Spleen (tissue), 13 donors: ENCODE measurements at places on chromosomes 12 and 14. TPM values are rescaled to one million over a fixed set of nuclear protein-coding genes. Genes with fewer than 3 reads are reported as not detected.

RNASE7 gene
- total RNA-seq = not detected

DNA sequence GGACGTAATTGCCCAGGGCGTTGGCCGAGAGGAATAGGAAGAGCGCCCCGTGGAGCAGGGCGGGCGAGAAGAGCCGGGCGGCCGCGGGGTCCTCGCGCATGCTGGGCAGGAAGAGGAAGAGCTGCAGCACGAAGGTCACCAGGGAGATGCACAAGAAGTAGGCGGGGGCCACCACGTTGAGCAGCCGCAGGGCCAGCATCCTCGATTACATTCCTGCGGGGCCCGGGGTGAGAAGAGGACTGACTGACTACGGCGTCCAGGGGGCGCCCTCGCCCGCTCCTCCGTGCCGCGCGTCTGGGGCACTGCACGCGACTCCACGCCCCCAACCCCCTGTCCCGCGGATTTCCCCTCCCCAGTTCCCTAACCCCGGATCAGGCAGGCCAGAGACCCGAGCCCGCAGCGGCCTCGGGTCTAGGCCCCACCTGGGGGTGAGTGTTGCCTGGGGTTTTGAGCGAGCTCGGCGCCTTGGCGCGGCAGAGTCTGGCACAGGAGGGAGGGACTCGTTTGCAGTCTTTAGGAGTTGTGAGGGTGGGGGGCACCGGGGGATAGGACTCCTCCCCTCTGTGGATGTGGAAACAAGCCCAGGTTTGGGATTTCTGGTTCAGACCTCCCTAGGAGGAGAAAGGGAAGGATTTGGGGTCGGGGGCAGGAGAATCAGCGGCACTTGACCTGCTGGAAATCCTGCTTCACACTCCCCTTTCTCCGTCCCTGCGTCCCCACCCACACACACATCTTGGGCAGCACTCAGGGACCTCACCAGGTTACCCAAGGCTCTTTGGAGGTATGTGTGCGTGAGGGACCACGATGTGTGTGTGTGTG, 1.8 kb downstream of the ZDHHC22 start:
- no peak overlapping the region for H3K27ac ChIP-seq
- H3K4me1 ChIP-seq = peaks cover 30% of the 10 kb centered on the region
- H3K27me3 ChIP-seq = peaks cover 93% of the 10 kb centered on the region
- peak overlapping the region; percentile 30 for H3K4me3 ChIP-seq
- DNase-seq = peak; percentile 82

DNA sequence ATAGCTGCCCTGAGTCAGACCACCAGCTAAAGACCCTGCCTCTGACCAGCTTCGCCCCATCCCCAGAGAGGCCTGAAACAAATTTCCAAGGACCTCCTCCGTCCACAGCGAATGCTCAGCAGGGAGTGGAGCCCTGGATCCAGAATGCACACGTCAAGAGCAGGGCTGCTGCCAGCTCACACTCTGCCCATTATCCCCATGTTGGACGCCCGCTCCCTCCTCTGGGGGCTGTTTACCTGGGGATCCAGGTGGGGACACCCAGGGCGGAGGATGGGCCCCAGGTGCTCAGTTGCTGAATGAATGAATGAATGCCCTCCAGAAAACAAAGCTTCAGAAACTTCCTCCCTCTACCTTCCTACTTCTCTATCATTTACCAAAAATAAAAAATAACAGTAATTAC, 18.1 kb downstream of the BCL11B start:
- H3K4me3 ChIP-seq = no peak overlapping the region
- no peaks in the 10 kb centered on the region for H3K36me3 ChIP-seq
- peak; percentile 66 for DNase-seq
- peak overlapping the region; percentile 76 for H3K27ac ChIP-seq
- H3K27me3 ChIP-seq = no peaks in the 10 kb centered on the region

- peaks cover 7% of the 10 kb centered on the region for H3K36me3 ChIP-seq
- no peak for DNase-seq
- H3K4me3 ChIP-seq = no peak overlapping the region
- peaks cover 64% of the 10 kb centered on the region for H3K4me1 ChIP-seq
- no peaks in the 10 kb centered on the region for H3K27me3 ChIP-seq
Measured at GRCh38 chr14:51884086-51884927, 23.9 kb downstream of the GNG2 start.

- no peak overlapping the region for H3K27ac ChIP-seq
- H3K4me1 ChIP-seq = no peaks in the 10 kb centered on the region
- DNase-seq = no peak
- H3K27me3 ChIP-seq = no peaks in the 10 kb centered on the region
Measured at GRCh38 chr12:132541200-132541599, 51.2 kb downstream of the FBRSL1 start.

UBE3B gene
- total RNA-seq = 63.1 TPM

DNA sequence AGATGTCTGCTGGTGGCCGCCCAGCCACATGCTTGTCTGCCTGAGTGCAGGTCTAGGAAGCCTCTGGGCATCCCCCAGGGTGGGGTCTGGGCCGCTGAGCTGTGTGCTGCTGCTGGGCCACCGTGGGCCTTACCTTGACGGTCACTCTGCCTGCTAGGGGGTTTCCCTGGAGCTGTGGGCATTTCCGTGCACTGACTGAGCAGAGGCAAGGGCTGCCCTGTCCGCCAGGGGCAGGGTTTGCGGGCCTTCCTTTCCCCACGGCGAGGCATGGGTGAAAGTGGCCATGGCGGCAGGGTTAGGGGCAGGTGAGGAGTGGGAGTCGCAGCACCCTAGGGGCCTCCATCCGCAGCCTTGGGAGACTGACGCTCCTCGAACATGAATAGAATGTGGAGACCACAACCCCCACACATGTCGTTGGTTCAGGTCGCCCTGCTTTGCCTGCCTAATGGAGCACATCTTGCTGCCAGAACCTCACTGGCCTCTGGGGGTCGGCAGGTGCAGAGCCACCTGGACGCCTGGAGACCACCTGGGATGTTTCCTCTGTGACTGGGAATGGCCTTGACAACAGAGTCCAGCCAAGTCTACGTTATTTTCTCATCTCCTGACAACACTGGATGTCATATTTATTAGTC, 2.5 kb downstream of the ZBTB42 start:
- DNase-seq = no peak
- no peaks in the 10 kb centered on the region for H3K27me3 ChIP-seq
- no peak overlapping the region for H3K4me3 ChIP-seq
- H3K4me1 ChIP-seq = peaks cover 38% of the 10 kb centered on the region
- H3K27ac ChIP-seq = no peak overlapping the region
- no peaks in the 10 kb centered on the region for H3K36me3 ChIP-seq

GRCh38 chr12:13386323-13387039, 190.0 kb downstream of the EMP1 start:
- H3K27ac ChIP-seq = no peak overlapping the region
- H3K36me3 ChIP-seq = no peaks in the 10 kb centered on the region
- DNase-seq = no peak
- no peaks in the 10 kb centered on the region for H3K4me1 ChIP-seq
- H3K4me3 ChIP-seq = no peak overlapping the region
- H3K27me3 ChIP-seq = no peaks in the 10 kb centered on the region

IAPP gene
- not detected for total RNA-seq

DNA sequence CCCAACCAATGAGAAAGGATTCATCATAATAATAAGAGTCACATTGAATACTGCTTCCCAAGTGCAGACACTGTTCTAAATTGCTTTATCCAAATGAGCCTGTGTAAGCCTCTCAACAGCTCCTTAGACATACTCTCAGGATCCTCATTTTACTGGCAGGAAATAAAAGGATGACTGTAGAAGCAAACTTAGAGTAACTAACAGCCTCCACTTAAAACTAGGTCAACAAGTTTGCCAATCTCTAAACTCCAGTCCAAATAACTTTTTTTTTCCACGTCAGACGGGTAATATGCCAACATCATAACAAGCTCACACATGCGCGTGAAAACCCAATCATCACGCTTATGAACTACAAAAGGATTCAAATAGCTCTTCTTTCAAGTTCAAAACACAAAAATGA, 15.3 kb upstream of the DPF3 start:
- H3K27ac ChIP-seq = no peak overlapping the region
- no peak for DNase-seq
- H3K36me3 ChIP-seq = no peaks in the 10 kb centered on the region
- no peaks in the 10 kb centered on the region for H3K27me3 ChIP-seq
- H3K4me1 ChIP-seq = peaks cover 15% of the 10 kb centered on the region

GRCh38 chr12:83172866-83173649, 486.4 kb downstream of the TMTC2 start:
- no peak for DNase-seq
- no peak overlapping the region for H3K27ac ChIP-seq
- no peaks in the 10 kb centered on the region for H3K36me3 ChIP-seq
- no peak overlapping the region for H3K4me3 ChIP-seq
- no peaks in the 10 kb centered on the region for H3K27me3 ChIP-seq

DNA sequence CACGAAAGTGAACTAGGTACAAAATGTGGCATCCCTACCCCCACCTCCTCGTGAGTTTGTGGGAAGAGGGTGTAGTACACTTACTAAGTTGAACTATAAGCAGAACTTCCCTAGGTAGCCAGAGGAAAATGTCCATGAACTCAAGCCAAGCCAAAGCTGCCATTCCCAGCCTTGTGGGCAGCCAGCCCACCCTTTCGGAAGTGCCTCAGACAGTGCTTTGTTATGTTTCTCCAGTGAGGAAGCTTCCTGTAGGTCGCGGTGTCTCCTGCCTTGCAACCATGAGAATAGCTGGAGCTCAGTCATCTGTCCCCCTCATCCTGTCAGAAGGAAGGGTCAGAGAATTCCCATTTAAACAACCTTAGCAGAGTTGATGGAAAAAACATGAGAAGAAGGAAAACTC, 266.9 kb downstream of the DUSP6 start:
- no peak overlapping the region for H3K4me3 ChIP-seq
- H3K27ac ChIP-seq = no peak overlapping the region
- H3K27me3 ChIP-seq = no peaks in the 10 kb centered on the region
- no peak for DNase-seq
- peaks cover 33% of the 10 kb centered on the region for H3K4me1 ChIP-seq

- no peak for DNase-seq
- H3K27ac ChIP-seq = no peak overlapping the region
- H3K36me3 ChIP-seq = no peaks in the 10 kb centered on the region
- H3K4me3 ChIP-seq = no peak overlapping the region
- peaks cover 58% of the 10 kb centered on the region for H3K4me1 ChIP-seq
Measured at GRCh38 chr12:124651516-124652273, 84.3 kb upstream of the NCOR2 start.

ANAPC7 gene
- 58.9 TPM for total RNA-seq

PRIMA1 gene
- not detected for total RNA-seq

DNA sequence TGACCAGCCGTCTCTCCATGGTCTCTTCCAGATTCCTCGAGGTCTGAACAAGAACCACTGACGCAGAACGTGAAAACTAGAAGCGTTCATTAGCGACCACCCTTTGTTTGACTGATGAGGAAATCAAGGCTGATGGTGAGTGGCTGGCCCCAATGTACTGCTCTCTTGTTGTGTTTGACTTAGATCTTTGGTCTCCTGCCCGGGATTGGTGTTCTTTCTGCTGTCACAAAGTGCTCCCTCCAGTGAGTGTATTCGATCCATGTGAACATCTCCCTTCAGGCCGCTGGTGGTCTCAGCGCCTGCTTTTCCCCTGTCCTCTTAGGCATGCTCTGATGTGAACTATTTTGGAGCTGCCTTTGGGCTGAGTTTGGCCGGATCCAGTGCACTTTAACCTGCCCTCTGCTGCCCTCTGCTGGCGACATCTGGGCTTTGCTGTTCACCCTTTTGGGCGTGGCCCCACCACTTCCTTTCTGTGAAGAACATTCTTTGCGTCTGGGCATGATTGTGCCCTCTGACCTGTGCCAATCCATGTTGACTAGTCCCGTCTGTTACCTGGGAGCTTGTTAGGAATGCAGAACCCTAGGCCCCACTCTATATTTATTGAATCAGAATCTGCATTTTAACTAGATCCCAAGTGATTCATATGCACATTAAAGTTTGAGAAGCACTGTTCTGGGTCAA, 279.1 kb downstream of the TTC6 start:
- no peaks in the 10 kb centered on the region for H3K36me3 ChIP-seq
- peak; percentile 89 for DNase-seq

- H3K36me3 ChIP-seq = no peaks in the 10 kb centered on the region
- peaks cover 2% of the 10 kb centered on the region for H3K27me3 ChIP-seq
- no peak for DNase-seq
- no peak overlapping the region for H3K4me3 ChIP-seq
Measured at GRCh38 chr14:22423958-22424357, 165.1 kb downstream of the DAD1 start.

IL22 gene
- not detected for total RNA-seq

STXBP6 gene
- total RNA-seq = 0.82 TPM

TAS2R14 gene
- 5.6 TPM for total RNA-seq

LRRC10 gene
- not detected for total RNA-seq

TAMALIN gene
- total RNA-seq = 141 TPM

DNA sequence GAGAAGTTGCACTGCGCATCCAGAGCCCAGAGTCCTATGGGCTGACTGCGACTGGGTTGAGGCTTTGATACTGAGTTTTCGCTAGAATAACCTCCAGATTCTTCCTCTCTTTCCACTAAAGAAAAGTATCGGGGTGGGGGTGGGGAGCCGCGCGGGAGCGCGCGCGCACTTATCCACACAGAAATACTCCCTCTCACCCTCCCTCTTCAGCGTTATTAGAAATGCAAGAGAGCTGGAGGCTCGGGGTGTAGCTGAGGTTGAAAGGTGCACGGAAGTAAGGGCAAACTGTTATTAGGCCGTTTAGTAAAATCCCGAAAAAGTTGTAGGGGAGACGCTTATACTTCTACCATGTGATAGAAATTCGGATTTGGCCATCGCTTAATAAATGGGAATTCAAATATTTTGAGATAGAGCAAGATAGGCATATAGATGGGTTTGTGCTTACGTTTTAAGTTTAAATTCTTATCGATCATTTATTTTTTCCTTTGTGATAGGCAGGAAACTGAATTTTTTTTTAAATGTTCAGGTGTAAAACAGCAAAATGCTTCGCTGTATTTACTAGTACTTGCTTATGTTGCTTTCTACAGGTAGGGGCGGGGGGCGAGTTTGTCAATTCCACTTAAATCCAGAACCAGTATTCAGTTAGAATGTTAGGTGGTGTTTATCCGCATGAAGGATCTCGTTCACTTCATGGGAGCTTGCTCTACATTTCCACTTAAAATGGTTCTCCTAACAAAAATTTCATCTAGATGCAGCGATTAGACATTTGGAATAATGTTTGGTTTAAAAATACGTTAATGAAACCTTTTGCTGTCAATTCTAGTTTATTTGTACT, 1.1 kb downstream of the ARHGAP5 start:
- no peaks in the 10 kb centered on the region for H3K36me3 ChIP-seq
- DNase-seq = no peak
- H3K4me1 ChIP-seq = peaks cover 30% of the 10 kb centered on the region
- H3K27ac ChIP-seq = peak overlapping the region; percentile 96
- peak overlapping the region; percentile 94 for H3K4me3 ChIP-seq

DNA sequence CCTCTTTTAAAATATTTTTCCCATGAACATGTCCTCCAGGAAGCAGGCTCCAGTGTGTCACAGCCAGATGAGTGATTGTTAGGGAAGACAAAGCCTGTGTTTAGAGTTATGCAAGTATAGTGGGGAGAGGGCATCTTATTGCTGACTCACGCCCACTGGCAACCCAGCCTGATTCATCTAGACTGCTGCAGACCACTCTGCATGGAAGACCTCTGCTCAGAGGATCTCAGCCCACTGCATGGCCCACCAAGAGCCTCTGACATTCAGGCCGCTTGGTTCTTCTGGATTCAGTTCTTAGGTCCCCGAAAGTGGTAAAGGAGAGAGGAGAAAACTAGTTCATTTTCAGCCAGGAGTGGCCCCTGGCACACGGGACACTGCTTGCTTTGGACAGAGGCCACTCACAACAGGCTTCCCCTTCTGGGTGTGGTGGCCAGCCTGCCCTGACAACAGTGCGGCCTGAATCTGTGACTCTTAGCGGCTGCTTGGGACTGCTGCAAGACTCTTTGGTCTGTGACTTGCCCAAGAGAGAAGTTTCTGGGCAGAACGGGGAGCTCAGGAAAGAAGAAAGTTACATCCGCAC, 266.3 kb downstream of the ZFP36L1 start:
- H3K36me3 ChIP-seq = no peaks in the 10 kb centered on the region
- peaks cover 45% of the 10 kb centered on the region for H3K4me1 ChIP-seq
- H3K27me3 ChIP-seq = no peaks in the 10 kb centered on the region
- DNase-seq = no peak
- H3K4me3 ChIP-seq = no peak overlapping the region
